H1 (cell line): ENCODE measurements at places on chromosomes 16 and 17. TPM values are rescaled to one million over a fixed set of nuclear protein-coding genes. Genes with fewer than 3 reads are reported as not detected.

DNA sequence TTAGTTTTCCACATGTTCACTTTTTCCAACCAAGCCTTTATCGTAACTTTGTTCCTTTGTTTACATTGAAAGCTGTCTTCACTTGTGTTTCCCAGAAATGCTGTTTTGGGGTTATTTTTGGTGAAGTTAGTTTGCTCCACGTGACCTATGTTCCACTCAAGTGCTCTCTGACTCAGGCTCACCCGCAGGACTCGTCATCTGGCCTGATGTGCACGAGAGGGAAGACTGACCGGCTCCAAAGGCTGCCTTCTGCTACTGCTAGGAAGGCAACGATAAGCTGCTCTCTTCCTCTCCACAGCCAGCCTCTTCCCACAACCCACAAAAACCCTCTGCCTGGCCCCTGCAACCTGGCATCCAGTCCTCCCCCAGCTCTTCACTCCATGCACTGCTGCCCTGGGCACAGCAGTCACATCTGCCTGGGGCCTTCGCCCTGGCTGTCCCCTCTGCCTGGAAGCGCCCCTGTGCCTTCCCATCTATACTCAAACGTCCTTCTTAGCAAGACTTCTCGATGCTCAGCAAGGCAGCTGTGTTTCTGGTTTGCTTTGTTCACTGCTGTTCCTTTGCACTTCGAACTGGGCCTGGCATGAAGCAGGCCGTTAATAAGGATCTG, 28.0 kb downstream of the ZCCHC14 start:
- peaks cover 8% of the 10 kb centered on the region for H3K4me1 ChIP-seq
- no peak overlapping the region for H3K27ac ChIP-seq
- H3K27me3 ChIP-seq = no peaks in the 10 kb centered on the region
- DNase-seq = no peak
- H3K36me3 ChIP-seq = no peaks in the 10 kb centered on the region
- no peak overlapping the region for H3K4me3 ChIP-seq

DNA sequence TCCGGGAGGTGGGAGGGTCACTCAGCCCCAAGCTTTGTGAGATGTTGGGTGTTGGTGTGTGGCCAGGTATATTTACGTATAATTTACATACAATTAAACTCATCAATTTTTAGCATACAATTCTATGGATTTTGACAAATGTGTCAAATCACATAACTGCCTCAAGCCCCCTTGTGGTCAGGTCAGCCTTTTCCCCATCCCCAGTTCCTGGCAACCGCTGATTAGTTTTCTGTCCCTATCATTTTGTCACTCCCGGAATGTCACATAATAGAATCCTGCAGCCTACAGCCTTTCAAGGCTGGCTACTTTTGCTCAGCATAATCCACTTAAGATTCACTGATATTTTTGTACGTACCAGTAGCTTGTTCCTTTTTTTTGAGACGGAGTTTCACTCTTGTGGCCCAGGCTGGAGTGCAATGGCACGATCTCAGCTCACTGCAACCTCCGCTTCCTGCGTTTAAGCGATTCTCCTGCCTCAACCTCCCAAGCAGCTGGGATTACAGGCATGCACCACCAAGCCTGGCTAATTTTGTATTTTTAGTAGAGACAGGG, 19.3 kb upstream of the RAI1 start:
- DNase-seq = no peak
- H3K4me3 ChIP-seq = no peak overlapping the region
- H3K4me1 ChIP-seq = peaks cover 7% of the 10 kb centered on the region
- no peaks in the 10 kb centered on the region for H3K27me3 ChIP-seq
- H3K36me3 ChIP-seq = no peaks in the 10 kb centered on the region

Gene HCFC1R1
- 66.2 and 72.7 TPM in 2 replicates for total RNA-seq

Gene VMO1
- total RNA-seq = not detected in 2 replicates
